ENCODE measurements at places on chromosomes 1 and 21.
A peak's percentile ranks its signal among the peaks of the same experiment; 100 is the strongest.

DNA sequence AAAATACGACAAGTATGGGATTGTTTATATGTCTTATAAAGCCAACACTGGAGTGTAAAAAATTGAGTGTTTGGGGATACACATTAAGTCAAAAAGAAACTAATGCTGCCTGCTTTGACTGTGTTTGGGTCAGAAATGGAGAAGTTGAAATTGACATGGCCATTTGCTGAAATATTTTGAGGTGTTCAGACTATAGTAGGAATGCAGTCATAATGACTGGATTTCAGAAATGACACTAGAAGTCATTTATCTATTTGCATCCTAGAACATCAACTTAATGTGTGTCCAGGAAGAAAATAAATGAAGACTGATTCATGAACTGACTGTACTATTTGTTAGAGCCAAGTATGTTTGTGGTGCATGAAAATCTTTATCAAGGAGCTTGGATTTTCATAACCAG, 28.4 kb downstream of the RASAL2 start:
- DNase-seq = no peak
- H3K4me1 ChIP-seq = no peaks in the 10 kb centered on the region
- no peaks in the 10 kb centered on the region for H3K36me3 ChIP-seq
- no peak overlapping the region for H3K4me3 ChIP-seq
- no peaks in the 10 kb centered on the region for H3K27me3 ChIP-seq
- no peak overlapping the region for H3K27ac ChIP-seq

- no peaks in the 10 kb centered on the region for H3K36me3 ChIP-seq
- H3K4me1 ChIP-seq = no peaks in the 10 kb centered on the region
- H3K27ac ChIP-seq = no peak overlapping the region
- H3K27me3 ChIP-seq = no peaks in the 10 kb centered on the region
These were observed 294.1 kb upstream of the VAMP3 start for GRCh38 chr1:7476861-7477547.

DNA sequence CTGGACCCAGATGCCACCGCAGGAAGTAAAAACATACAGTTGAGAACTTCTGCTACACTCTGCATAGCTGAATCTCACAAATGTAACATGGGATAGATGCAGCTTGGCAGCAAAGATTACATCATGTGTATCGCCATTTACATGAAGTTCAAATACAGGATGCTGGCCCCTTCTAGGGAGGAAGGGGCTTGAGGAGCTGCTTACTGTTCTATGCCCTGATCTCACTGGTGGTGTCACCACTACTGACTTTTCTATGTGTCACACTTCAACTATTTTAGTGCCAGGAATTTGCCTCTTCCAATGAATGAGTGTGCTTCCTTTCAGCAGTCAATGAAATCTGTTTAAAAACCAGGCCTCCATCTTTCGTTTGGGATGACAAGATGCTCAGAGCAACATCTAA, 31.1 kb downstream of the MRAP start:
- peaks cover 15% of the 10 kb centered on the region for H3K4me1 ChIP-seq
- no peaks in the 10 kb centered on the region for H3K27me3 ChIP-seq
- H3K36me3 ChIP-seq = no peaks in the 10 kb centered on the region
- H3K4me3 ChIP-seq = no peak overlapping the region

GRCh38 chr1:22420455-22421053, 31.1 kb upstream of the ZBTB40 start:
- H3K4me3 ChIP-seq = no peak overlapping the region
- peaks cover 2% of the 10 kb centered on the region for H3K4me1 ChIP-seq
- peak; percentile 82 for DNase-seq
- no peaks in the 10 kb centered on the region for H3K27me3 ChIP-seq
- no peak overlapping the region for H3K27ac ChIP-seq

GRCh38 chr1:13549521-13549920, 34.1 kb upstream of the PDPN start:
- no peak overlapping the region for H3K27ac ChIP-seq
- H3K27me3 ChIP-seq = no peaks in the 10 kb centered on the region
- H3K36me3 ChIP-seq = no peaks in the 10 kb centered on the region
- no peaks in the 10 kb centered on the region for H3K4me1 ChIP-seq
- no peak for DNase-seq
- no peak overlapping the region for H3K4me3 ChIP-seq

- peaks cover 7% of the 10 kb centered on the region for H3K36me3 ChIP-seq
- no peak overlapping the region for H3K27ac ChIP-seq
- peaks cover 7% of the 10 kb centered on the region for H3K4me1 ChIP-seq
- no peaks in the 10 kb centered on the region for H3K27me3 ChIP-seq
These were observed 1.5 kb downstream of the VAMP4 start for GRCh38 chr1:171740356-171740863.

DNA sequence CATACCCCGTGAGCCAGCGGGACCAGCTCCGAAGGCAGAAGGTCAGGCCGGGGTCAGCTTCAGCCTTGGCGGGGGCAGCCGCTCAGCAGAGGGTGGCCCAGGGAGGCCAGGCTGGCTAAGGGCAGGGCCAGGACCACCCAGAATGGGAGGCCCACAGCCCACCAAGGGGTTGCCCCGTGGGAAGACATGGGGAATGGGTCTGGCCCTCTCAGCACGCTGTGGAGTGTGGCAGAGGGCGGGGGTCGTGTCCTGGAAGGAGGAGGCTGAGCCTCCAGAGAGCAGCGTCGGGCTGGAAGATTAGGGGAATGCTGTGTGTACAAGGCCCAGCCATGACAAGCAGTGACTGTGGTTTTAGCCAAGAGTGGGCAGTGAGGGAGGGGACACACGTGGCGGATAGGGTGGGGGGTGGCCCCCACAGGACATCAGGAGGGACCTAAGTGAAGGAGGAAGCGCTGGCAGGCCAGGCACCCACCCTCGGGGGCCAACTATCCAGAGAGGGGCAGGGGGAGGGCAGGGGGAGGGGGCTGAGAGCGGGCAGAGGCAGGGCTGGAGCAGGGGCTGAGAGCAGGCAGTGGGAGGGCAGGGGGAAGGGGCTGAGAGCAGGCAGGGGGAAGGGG, 43.9 kb upstream of the POFUT2 start:
- no peaks in the 10 kb centered on the region for H3K4me1 ChIP-seq
- H3K36me3 ChIP-seq = no peaks in the 10 kb centered on the region
- H3K4me3 ChIP-seq = no peak overlapping the region
- no peaks in the 10 kb centered on the region for H3K27me3 ChIP-seq

- H3K36me3 ChIP-seq = no peaks in the 10 kb centered on the region
- DNase-seq = no peak
- H3K27me3 ChIP-seq = no peaks in the 10 kb centered on the region
These were observed 13.8 kb downstream of the TP53BP2 start for GRCh38 chr1:223831755-223832636.

DNA sequence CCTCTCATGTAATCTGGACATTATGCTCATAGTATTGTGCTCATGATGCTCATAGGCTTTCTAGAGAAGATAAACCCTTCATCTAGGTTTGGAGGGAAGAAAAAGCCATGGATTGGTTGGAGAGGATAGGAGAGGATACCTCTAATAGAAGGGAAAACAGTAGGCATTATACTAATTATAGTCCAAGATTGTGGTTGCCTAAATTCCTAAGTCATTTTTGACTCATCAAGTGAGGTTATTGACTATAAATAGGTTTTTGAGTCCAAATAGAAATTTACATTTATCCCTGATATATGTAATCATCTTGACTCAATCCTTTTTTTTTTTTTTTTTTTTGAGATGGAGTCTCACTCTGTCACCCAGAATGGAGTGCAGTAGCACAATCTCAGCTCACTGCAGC, 5.0 kb downstream of the SYT11 start:
- H3K27me3 ChIP-seq = no peaks in the 10 kb centered on the region
- DNase-seq = no peak
- no peaks in the 10 kb centered on the region for H3K36me3 ChIP-seq
- H3K4me1 ChIP-seq = peaks cover 7% of the 10 kb centered on the region
- no peak overlapping the region for H3K27ac ChIP-seq
- no peak overlapping the region for H3K4me3 ChIP-seq

GRCh38 chr1:15412843-15413242, 3.2 kb downstream of the EFHD2 start:
- DNase-seq = no peak
- H3K36me3 ChIP-seq = no peaks in the 10 kb centered on the region
- H3K27ac ChIP-seq = peak overlapping the region; percentile 46
- H3K4me1 ChIP-seq = peaks cover 32% of the 10 kb centered on the region
- no peaks in the 10 kb centered on the region for H3K27me3 ChIP-seq

- DNase-seq = no peak
- no peaks in the 10 kb centered on the region for H3K36me3 ChIP-seq
- H3K4me1 ChIP-seq = peaks cover 12% of the 10 kb centered on the region
- H3K27me3 ChIP-seq = no peaks in the 10 kb centered on the region
These were observed 107.2 kb downstream of the LAMC2 start for GRCh38 chr1:183293241-183293640.

DNA sequence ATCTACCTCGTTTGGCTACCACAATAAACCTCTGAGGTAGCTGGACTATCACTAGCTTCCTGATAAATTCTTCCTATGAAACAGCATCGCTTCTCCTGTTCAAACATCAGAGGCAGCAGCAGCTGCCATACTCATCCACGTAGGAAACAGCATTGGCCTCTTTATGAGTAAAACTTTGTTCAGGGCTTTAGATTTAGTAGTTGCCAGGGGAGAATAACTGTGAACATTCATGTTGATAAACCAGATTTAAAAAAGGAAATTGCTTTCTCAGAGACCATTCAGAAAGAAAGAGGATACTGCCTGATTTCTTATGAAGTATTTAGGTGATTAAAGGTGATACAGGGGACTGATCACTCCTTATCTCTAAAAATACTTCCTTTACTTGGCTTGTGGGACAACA, 7.2 kb downstream of the CEP170 start:
- H3K27me3 ChIP-seq = no peaks in the 10 kb centered on the region
- peaks cover 54% of the 10 kb centered on the region for H3K4me1 ChIP-seq
- H3K36me3 ChIP-seq = no peaks in the 10 kb centered on the region
- H3K27ac ChIP-seq = no peak overlapping the region
- DNase-seq = no peak

DNA sequence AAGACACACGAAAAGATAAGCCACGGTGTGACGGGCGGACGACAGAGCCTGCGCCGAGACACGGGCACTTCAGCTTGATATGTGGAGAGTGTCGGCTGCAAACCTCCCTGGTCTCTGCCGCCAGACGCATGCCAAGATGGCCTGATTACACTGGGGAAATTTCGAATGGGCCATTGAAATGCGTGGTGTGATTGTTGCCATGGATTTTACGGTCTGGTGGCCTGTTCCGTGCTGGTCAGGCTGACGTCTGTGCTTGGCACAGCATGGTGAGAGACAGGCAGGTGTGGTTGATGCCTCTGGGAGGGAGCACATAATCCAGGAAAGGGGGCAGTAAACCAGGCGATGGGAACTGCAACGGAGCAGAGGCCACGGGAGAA, 105.6 kb upstream of the TMPRSS2 start:
- peaks cover 31% of the 10 kb centered on the region for H3K27me3 ChIP-seq
- H3K4me3 ChIP-seq = no peak overlapping the region
- H3K36me3 ChIP-seq = no peaks in the 10 kb centered on the region
- H3K4me1 ChIP-seq = no peaks in the 10 kb centered on the region
- H3K27ac ChIP-seq = peak overlapping the region; percentile 52
- DNase-seq = no peak

DNA sequence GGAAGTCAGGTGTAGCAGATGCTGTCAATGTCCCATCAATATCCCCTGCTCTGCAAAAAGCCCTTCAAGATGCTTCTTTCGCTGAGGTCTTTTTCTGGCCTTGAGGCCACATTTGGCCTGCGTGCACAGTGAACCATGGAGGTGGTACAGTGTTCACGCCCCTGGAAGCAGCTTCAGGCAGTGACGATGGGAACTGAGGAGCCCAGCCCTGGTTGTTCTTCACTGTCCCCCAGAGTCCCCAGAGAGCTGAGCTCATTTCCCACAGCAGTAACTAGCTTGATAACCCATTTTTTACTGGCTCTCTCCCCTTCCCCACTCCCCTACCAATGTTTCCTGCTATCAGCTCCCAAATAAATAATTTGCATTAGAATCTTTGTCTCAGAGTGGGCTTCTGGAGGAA, 76.5 kb downstream of the OLIG1 start:
- no peaks in the 10 kb centered on the region for H3K36me3 ChIP-seq
- H3K4me1 ChIP-seq = no peaks in the 10 kb centered on the region
- peaks cover 15% of the 10 kb centered on the region for H3K27me3 ChIP-seq
- H3K4me3 ChIP-seq = no peak overlapping the region

- no peaks in the 10 kb centered on the region for H3K36me3 ChIP-seq
- H3K27ac ChIP-seq = no peak overlapping the region
- no peak for DNase-seq
These were observed 56.3 kb upstream of the COA6 start for GRCh38 chr1:234316937-234317336.

- no peaks in the 10 kb centered on the region for H3K4me1 ChIP-seq
- DNase-seq = peak; percentile 76
- H3K27me3 ChIP-seq = no peaks in the 10 kb centered on the region
- peak overlapping the region; percentile 59 for H3K27ac ChIP-seq
- H3K36me3 ChIP-seq = no peaks in the 10 kb centered on the region
These were observed 54.3 kb downstream of the SLX9 start for GRCh38 chr21:44994047-44994694.

DNA sequence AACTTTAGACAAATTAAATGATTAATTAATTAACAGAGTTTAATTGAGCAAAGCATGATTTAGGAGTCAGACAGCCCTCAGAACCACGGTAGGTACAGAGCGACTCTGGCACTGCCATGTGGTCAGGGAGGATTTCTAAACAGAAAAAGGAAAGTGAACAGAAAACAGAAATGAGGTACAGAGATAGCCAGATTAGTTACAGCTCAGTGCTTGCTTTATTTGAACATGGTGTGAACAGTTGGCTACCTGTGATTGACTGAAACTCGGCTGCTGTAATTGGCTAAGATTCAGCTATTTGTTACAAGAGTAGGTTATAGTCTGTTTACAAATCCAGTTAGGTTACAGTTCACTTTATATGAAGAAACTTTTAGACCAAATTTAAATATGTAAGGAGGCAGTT, 163.0 kb upstream of the TNR start:
- DNase-seq = no peak
- no peak overlapping the region for H3K27ac ChIP-seq
- H3K27me3 ChIP-seq = no peaks in the 10 kb centered on the region
- H3K4me1 ChIP-seq = no peaks in the 10 kb centered on the region
- H3K4me3 ChIP-seq = no peak overlapping the region

GRCh38 chr1:5974631-5975030, 17.6 kb downstream of the NPHP4 start:
- H3K27me3 ChIP-seq = no peaks in the 10 kb centered on the region
- H3K4me1 ChIP-seq = no peaks in the 10 kb centered on the region
- H3K36me3 ChIP-seq = no peaks in the 10 kb centered on the region
- no peak overlapping the region for H3K27ac ChIP-seq
- no peak overlapping the region for H3K4me3 ChIP-seq
- no peak for DNase-seq

- H3K27me3 ChIP-seq = peaks cover 13% of the 10 kb centered on the region
- no peak overlapping the region for H3K4me3 ChIP-seq
- H3K36me3 ChIP-seq = no peaks in the 10 kb centered on the region
These were observed 135.7 kb upstream of the RUNX3 start for GRCh38 chr1:25065795-25066238.

All from heart left ventricle (tissue), 16 donors.